ENCODE measurements at places on chromosomes 5 and 9.

GRCh38 chr5:179316982-179317381 lies 28.3 kb downstream of the ADAMTS2 start:
- no peak for DNase-seq

- no peak for DNase-seq
Observed at GRCh38 chr5:35044649-35045048, 3.1 kb downstream of the AGXT2 start.

DNA sequence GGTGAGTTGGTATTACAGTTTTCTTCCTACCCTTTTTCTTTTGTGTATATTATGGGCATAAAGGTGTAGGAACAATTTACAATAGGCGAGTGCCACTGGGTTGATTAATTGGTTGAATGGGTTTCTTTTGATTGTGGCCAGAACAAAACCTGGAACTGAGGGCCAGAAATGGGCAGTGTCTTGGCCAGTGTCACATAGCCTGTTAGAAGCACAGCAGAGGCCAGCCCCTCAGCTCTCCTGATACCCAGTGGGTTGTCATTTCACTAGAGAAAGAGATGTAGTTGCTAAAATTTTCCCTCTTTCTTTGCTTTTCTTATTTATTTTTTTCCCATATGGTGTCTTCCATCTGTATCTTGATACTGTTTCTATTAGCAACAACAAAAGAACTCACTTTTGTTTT lies 38.8 kb upstream of the SEMA6A start:
- no peak for DNase-seq

- DNase-seq, result no peak
Observed at GRCh38 chr5:59753599-59753998, 139.9 kb downstream of the PDE4D start.

DNA sequence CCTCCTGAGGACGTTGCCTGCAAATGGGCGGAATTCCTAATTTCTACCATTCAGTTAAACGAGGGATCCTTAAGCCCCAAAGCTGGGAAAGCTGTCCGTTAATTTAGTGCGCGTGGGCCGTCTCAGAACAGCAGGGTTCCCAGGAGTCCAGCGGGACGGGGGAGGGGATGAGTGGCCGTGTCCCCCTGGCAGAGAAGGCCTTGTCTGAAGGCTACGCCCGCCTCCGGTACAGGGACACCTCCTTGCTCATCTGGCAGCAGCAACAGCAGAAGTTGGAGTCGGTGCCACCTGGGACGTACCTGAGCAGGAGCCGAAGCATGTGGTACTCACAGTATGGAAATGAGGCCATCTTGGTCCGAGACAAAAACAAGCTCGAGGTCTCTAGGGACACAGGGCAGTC lies 1.3 kb downstream of the BRD3OS start:
- no peak for DNase-seq

GRCh38 chr5:61496860-61497259 lies 164.8 kb downstream of the ZSWIM6 start:
- no peak for DNase-seq

DNA sequence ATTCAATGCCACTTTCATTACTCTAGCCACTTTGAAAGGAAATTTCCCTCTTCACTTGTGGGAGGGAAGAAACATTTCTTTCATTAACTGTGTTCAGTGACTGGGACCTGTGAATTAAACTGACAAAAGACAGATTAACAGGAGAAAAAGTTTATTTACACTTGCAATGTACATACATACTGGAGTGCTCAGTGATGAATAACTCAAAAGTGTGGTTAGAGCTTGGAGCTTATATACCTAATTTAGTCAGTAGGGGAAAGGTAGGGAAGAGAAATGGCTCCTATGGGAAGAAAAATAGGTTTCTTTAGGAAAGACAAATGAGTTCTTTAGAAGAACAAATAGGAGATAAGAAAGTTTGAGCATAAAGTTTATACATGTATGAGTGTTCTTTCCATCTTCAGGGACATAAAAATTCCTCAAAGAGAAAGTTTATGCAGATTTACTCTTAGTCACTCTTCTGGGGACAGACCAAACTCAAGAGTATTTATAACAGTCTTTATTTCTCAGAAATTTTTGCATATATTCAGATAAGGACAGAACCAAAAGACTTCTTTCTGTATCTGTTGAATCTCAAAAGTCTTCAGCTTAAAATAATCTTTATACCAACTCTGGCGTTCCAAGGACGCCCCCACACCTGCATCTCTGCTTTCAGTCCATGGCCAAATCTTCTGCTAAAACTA lies 120.0 kb upstream of the RAI14 start:
- no peak for DNase-seq

GRCh38 chr9:97478301-97478981 lies 23.0 kb upstream of the TMOD1 start:
- no peak for DNase-seq

GRCh38 chr9:13975611-13976290 lies 338.2 kb downstream of the NFIB start:
- no peak for DNase-seq

Measured in T-cell (primary cell).